ENCODE measurements at places on chromosomes 5 and 9. TPM values are rescaled to one million over a fixed set of nuclear protein-coding genes. Genes with fewer than 3 reads are reported as not detected.

Gene CCDC183
- 2.2 TPM for total RNA-seq

Gene WDR38
- total RNA-seq = not detected

GRCh38 chr5:137392261-137392660 is 106.9 kb downstream of the SPOCK1 start:
- DNase-seq = no peak

DNA sequence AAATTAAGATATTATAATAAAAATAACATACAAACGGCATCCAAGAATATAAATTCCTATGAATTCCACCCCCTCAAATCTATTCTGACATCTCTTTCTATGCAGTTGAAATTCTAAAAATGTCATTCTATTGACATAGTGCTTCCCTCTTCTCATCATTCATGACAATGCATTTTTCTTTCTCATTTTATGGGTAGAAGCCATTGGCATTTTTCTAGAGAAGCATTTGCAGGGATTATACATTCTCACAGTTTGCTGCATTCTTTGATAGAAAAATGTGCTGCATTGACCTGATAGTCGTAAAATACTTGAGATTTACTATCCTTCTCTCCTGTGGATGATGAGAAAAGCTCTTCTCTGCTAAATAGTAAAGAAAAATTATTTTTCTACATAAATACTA is 760.9 kb upstream of the ACO1 start:
- no peak for DNase-seq

Gene TSSK1B
- total RNA-seq = not detected

DNA sequence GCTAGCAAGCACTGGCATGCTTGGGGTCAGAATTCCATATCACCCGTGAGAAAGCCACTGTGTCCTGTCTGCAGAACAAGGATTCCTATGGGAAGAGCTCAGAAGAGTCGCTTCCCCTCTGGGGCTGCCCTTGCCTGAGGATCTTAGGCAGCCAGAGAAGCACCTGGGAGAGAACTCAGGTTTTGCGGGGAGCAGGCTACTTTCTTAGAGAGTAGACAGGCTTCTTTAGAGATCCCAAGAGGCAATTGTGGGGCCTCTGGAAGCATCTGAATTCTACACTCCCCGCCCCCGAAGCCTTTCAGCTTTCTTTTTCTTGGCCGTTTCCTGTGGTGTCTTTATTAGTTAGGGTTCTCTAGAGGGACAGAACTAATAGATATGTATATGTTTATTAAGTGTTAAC is 40.9 kb downstream of the PHF2 start:
- no peak for DNase-seq

GRCh38 chr9:36548454-36548853 is 24.2 kb upstream of the MELK start:
- no peak for DNase-seq

DNA sequence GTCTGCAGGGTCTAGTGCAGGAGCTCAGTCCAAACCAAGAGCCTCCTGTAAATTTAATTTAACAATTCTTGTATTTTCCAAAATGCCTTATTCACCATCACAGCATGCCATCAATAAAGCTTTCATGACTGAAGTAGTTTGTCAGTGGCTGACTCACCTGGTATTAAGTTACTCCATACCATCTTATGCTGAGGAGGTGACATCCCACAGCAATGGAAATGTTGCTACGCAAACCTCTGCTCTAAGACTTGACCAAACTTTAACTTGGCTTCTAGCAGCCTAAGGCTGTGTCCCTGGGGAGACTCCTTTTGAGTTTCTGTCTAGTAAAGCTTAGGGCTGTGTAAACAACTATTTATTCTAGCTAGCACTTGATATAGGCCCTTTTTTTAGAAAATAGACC is 1231.3 kb upstream of the CDH18 start:
- DNase-seq = no peak

Gene SLC34A1
- total RNA-seq = 0.31 TPM

DNA sequence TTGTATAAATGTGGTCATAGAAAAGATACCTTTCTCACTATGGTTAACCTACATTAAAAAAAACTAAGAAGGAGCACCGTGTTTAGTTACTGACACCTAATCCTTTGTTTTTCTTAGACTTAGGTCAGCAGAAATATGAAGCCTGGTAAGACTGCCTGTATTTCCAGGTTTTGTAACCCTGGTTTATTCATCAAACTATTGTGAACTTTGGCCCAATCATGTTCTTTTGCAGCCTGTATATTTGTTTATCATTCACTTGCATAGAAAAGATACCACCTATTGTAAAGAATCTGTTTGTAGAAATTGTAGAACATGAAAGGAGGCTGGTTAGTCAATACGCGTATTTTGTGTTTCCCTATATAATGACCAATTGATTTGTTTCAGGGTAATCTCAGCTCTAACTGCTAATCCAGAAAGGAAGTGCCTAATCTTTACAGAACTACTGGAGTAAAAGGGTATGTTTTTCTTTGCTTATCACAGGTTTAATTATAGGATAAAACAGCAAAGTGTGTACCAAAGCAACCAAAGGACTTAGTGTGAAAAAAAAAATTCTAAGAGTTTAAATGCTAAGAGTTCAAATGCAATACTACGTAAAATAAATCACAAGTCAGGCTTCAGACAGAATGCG is 103.6 kb downstream of the LURAP1L start:
- DNase-seq = no peak

GRCh38 chr5:86797677-86798076 is 179.9 kb downstream of the COX7C start:
- DNase-seq = no peak

DNA sequence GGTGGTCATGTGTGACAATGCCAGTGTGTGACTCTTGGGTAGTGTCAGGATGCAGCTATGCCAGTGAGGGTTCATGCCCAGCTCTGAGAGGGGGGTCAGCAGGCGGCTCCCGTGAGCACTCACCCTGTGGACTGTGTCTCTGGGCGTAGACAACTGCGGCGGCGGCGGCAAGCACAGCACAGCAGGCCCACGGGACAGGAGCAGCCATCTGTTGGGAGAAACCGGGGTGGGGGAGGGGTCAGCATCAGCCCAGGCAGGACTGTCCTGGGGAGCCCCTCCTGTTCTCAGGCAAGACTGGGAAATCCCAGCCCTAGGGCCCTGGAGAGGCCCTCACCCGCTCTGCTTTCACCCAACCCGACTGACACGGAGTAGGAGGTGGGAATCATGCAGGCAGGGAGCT is 20.8 kb downstream of the CNTFR start:
- DNase-seq = no peak

Gene IL13
- total RNA-seq = 0.20 TPM

DNA sequence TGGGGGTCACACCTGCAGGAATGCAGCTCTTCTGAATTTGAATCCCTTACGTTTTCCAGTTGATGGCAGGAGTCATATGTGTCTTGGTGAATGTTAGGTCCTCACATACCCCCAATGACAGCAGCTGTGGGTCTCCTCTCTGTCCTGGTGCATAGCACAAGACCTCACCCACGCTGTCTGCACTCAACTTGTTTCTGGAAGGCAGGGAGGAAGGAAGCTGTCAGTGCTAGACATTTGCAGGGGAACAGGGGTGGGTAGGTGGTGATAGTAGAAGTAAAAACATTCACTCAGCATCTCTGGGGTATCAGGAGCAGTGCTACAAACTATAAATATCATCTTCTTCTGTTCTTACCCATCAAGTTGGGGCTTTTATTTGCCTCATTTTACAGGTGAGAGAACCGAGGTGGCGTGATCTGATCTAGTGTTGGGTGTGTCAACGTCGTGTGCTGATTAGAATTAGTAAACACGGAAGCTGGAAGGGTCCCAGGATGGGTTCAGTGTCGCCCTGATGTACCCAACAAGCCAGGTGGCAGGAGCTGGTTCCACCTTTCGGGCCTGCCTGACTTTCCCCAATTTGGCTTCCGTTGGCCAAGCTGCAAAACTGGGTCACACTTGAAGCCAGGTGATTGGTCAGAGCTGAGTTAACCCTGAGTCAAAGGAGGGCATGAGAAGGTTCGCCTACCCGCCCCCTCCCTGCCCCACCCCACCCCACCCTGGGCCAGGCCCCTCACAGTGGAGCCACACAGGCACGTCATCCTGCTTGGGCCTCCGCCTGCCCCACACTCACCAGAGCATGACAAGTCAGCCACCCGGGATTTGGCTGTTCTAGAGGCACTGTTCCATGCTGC is 15.8 kb downstream of the ERGIC1 start:
- no peak for DNase-seq

Gene ENTREP1
- total RNA-seq = 0.77 TPM

DNA sequence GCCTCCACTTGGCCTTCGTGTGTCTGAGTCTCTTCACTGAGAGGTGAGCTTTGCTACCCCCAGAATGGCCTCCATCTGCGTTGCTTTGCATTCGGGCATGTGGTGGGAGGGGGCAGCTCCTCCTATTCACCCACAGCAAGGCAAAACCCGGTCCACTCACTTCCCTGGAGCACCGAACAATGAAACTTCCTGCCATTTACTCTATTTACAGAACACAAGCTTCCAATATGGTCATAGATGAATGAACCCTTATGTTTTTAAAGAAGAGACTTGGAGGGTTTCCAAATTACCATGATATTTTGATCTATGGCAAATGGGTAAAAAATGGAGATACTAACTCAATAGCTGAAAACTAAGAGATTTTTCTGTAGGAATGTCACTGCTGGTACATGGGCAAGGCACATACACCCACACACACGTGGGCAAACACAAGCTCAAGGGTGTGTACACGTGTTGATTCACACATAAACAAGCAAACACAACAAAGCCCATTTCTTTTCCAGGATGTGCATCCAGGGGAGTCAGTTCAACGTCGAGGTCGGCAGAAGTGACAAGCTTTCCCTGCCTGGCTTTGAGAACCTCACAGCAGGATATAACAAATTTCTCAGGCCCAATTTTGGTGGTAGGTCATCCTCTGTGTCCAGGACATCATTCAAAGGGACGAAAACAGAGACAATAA is 5.2 kb downstream of the GABRP start:
- no peak for DNase-seq

Gene CYLC2
- total RNA-seq = not detected

DNA sequence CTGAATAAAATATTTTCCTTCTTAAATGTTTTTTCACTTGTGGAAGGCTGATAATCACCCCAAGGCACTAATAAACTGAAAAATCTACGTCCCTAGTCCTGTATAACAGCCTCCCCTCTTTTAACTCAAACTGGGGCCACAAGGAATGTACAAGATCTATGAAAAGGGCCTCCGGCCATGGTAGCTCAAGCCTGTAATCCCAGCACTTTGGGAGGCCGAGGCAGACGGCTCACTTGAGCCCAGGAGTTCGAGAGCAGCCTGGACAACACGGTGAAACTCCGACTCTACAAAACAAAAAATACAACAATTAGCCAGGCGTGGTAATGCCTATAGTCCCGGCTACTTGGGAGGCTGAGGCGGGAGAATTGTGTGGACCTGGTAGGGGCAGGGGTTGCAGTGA is 23.6 kb downstream of the RNF145 start:
- DNase-seq = no peak

Gene AFAP1L1
- 0.52 TPM for total RNA-seq

- no peak for DNase-seq
Observed at GRCh38 chr5:111626473-111627148, 114.3 kb upstream of the STARD4 start.

Gene C5orf52
- total RNA-seq = not detected

GRCh38 chr9:19116107-19116790 is 11.0 kb downstream of the PLIN2 start:
- DNase-seq = no peak

All from T-helper 17 cell (primary cell).